Activated T-cell treated with anti-CD3 and anti-CD28 coated beads, Interleukin-2, amount 50 U/mL, for 72 hours (primary cell): ENCODE measurements at places on chromosomes 3 and 15. TPM values are rescaled to one million over a fixed set of nuclear protein-coding genes. Genes with fewer than 3 reads are reported as not detected.

POPDC2 gene
- total RNA-seq = 6.6 TPM

TMEM108 gene
- 0.12 TPM for total RNA-seq

IGSF10 gene
- total RNA-seq = not detected

ARPIN gene
- total RNA-seq = not detected

ARGFX gene
- not detected for total RNA-seq

ZNF774 gene
- total RNA-seq = 2.7 TPM

MUC20 gene
- total RNA-seq = 3.4 TPM

KCNMB2 gene
- not detected for total RNA-seq

KLHL40 gene
- not detected for total RNA-seq

C2CD4A gene
- 1.8 TPM for total RNA-seq
